Heart left ventricle (tissue), 16 donors: ENCODE measurements at places on chromosomes 5 and 9. TPM values are rescaled to one million over a fixed set of nuclear protein-coding genes. Genes with fewer than 3 reads are reported as not detected.

Gene NMUR2
- total RNA-seq = not detected

Gene SMIM33
- not detected for total RNA-seq

Gene TAF11L10
- not detected for total RNA-seq

- DNase-seq = no peak
These were observed 7.4 kb downstream of the SLC36A2 start for GRCh38 chr5:151340004-151340403.

Gene QSOX2
- total RNA-seq = 6.4 TPM

Gene GNE
- 10.4 TPM for total RNA-seq

DNA sequence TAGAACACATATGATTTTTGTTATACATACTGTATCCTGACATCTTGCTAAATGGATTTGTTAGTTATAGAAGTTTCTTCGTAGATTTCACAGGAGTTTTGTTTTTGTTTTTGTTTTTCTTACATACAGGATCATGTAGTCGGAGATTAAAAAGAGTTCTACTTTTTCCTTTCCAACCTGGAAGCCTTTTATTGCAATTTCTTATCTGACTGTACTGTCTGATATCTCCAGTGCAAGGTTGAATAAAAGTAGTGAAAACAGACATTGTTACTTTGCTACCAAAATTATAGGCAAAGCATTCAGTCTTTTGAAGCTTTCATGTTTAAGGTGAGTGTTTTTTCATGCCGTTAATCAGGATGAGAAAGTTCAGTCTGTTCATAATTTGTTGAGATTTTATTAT, 117.4 kb upstream of the PRSS3 start:
- no peak for DNase-seq

Gene SLC6A19
- not detected for total RNA-seq

Gene PRXL2C
- 19.9 TPM for total RNA-seq

Gene LRRC70
- total RNA-seq = 1.4 TPM

- DNase-seq = no peak
These were observed 3.4 kb upstream of the CEP72 start for GRCh38 chr5:608429-609370.

Gene CYLC2
- total RNA-seq = not detected

DNA sequence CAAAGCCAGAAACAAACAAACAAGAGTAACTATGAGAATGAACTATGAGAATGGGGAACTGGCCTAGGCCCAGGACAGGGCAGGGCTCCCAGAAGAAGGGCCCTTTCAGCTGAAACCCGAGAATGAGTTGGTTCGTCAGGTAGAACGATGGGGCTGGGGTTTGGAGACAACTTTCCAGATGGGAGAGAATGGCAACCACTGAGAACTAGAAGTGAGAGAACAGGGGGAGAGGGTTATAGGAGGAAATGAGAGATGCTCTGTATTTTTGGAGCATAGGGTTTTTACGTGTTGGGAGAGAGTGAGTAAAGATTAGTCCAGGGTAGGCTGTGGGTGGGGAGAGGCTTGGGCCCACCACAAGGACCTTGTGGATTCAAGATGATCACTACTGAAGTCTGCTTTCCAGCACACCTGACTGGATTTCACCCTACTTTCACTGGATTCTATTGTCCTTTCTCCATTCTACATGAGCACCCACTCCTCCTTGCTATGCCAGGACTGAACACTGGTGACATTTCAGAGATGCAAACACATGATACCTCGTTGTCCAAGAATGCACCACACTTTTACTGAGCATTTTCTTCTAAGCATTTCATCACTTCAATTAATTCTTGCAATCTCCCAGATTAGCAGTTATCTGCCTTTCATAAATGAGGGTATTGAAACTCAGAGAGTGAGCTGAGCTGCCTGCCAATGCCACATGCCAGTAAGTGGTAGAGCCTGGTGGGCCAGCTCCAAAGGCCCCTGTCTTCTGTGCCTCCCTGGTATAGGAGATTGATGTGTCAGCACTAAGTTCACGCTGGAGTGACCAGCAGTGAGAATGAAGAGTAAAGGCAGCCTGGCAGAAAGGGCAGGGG, 3.2 kb upstream of the TMEM268 start:
- DNase-seq = no peak

GRCh38 chr5:72812488-72812887, 4.0 kb upstream of the TNPO1 start:
- DNase-seq = no peak

Gene AGXT2
- not detected for total RNA-seq
